Stimulated activated CD4-positive, alpha-beta T cell treated with anti-CD3 and anti-CD28 coated beads, Interleukin-12 subunit alpha, Interleukin-12 subunit beta, amount 100 ng/mL, for 48 hours (primary cell): ENCODE measurements at places on chromosomes 7 and 10.

DNA sequence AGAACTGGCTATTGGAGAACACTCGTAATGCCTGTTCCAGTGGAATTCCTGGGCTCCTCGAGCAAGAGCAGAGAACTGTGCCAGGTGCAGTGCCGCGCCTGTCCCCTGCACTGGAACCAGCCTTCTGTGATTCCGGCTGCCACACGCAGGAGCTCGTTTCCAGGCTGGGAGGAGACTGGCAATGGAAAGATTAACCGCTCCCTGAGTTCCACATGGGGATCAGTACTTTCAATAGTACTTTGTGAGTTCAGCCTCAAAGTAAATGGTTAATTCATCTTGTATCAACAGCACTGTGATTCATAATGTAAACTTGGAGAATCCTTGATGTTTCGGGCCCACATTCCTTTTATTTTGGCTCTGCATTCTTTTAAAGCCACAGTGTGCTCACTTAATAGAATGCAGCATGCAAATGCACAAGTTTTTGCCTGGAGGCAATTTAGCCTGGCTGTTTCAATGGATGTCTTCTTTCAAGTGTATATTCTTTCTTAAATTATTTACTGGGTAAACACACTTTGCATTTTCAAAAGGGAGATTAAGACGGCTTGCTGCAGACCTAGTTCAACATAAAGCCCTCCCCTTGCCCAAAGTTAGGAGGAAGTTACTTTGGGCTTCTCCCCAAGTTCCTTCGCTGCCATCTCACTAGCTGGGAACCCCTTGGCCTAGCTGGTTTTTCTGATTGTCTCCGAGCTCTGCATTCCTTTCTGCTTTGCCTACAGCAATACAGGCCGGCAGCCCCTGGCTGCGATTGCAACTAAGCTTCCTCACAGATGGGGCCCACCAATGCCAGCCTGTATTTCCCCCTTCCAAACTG, 138.1 kb upstream of the TCF7L2 start:
- no peak for DNase-seq

GRCh38 chr7:150620617-150621371, 11.4 kb downstream of the GIMAP6 start:
- no peak for DNase-seq

DNA sequence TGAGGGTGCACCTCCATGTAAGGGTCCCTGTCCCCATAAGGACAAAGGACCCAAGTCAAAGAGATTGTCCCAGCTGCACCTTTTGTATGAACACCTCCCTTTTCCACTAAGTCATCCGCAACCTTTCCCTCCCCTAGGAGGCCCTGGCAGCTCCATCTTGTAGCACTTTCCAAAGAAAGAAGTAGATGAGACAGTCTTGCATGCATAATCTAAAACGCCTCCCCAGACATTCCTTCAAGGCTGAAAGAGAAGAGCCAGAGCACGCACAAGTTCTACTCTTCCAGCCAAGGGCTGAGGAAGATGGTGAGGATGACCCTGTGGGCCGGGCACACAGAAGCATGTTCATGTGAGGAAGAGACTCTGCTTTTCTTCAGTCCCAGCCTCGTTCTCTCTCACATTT, 194.4 kb downstream of the TNS3 start:
- DNase-seq: no peak

- DNase-seq: peak; percentile 72
Measured at GRCh38 chr7:141012044-141012685, 2.6 kb downstream of the MRPS33 start.

DNA sequence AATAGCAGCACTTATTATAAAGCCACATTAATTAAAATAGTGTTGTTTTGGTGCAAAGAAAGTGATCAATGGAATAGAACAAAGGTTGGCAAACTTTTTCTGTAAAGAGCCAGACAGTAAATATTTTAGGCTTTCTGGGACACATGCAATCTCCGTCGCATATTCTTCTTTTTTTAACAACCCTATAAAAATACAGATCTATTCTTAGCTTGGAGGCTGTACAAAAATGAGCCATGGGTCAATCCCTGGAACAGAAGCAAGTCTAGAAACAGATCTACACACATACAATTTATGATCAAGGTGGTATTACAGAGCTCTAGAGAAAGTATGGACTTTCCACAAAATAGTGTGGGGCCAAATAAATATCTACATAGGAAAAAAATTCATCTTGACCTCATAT, 71.8 kb downstream of the ARHGAP21 start:
- DNase-seq: no peak

DNA sequence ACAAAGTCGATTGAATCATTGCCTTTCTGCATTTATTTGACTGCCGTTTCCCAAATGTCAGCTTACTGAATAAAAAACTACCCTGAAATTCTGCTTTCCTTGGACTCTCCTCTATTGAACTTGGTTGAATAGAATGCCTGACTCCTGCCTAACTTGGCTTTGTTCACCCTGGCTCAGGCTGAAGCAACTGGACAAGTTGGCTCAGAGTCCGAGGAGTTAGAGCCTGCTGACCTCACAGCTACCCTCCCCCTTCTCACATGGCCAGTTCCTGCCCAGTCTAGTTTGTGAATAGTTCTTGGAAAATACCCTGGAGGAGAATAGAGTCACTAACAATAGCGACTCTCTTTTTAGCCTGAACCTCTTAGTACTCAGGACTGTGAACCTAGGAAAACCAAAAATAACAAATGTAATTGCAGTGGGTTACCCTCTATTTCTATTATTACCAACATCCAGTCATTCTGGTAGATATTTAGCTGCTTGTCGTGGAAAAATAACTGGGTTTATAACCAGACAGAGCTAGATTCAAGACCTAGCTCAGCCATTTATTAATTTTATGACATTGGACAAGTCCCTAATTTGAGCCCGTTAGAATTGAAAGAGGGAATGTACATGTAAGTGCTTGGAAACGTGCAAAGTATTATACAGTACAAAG, 17.3 kb upstream of the NRBF2 start:
- no peak for DNase-seq

- no peak for DNase-seq
Measured at GRCh38 chr10:63173468-63174232, 40.5 kb downstream of the NRBF2 start.

DNA sequence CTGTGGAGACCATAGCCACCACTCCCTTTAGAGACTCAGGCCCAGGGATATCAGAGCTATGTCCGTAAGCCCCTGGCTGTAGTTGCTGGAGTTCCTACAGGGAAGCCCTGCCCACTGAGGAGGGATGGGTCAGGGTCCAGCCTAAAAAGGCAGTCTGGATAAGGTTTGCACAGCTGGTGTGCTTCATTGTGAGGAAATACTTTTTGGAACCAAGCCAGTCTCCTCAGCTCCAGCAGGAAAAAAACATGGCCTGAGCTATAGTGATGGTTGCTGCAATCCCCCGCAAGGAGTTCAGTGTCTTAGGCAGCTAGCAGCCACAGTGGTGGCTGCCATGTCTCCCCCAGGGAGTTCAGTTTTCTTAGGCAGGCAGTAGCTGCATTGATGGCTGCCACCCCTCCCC, 52.6 kb upstream of the CYP2C8 start:
- DNase-seq: no peak

GRCh38 chr10:11759347-11759746, 17.2 kb downstream of the ECHDC3 start:
- DNase-seq: no peak
